Stimulated activated CD4-positive, alpha-beta T cell treated with anti-CD3 and anti-CD28 coated beads, Interleukin-2, amount 100 ng/mL, for 4 hours (primary cell): ENCODE measurements at places on chromosomes 4 and X.

GRCh38 chr4:41753942-41754341, 5.4 kb upstream of the PHOX2B start:
- no peak for DNase-seq

DNA sequence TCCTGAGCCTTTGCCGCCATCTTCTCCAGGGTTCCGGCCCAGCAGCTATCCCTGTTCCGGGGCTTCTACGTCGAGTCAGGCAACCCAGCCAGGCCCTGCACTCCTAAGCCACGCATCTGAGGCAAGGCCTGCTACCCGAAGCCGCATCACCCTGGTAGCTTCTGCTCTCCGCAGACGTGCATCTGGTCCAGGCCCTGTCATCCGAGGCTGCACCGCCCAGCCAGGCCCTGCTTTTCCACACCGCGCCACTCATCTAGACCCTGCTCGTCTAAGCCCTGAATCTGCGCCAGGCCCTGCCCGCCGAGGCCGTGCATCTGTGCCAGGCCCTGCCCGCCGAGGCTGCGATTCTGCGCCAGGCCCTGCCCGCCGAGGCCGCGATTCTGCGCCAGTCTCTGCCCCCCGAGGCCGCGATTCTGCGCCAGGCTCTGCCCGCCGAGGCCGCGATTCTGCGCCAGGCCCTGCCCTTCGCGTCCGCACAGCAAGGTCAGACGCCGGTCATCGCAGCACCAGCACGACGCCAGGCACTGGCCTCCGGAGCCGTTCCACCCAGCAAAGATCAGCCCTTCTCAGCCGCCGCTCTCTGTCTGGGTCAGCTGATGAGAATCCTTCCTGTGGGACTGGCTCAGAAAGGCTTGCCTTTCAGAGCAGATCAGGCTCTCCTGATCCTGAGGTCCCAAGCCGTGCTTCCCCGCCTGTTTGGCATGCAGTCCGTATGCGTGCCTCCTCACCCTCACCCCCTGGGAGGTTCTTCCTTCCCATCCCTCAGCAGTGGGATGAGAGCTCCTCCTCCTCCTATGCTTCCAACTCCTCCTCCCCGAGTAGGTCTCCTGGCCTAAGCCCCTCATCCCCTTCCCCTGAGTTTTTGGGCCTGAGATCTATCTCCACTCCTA, 75.1 kb downstream of the NUDT10 start:
- no peak for DNase-seq

DNA sequence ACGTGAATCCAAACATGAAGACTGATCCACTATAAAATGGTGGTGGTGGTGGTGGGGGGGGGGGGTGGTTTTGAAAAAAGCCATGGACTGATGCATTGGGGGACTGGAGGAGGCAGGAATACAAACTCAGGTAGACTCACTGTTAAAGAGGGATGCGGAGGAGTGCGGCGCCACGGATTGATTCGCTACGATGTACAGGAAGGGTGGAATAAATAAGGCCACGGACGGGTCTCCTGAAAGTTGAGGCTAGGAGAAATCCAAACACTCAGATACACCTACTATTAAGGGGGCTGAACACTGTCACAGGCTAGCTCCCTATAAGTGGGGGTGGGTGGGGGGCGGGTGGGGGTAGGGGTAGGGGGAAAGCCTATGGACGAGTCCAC, 591 bp downstream of the ELK1 start:
- no peak for DNase-seq

- DNase-seq = no peak
Observed at GRCh38 chr4:77538574-77539157, 67.0 kb upstream of the CXCL13 start.

DNA sequence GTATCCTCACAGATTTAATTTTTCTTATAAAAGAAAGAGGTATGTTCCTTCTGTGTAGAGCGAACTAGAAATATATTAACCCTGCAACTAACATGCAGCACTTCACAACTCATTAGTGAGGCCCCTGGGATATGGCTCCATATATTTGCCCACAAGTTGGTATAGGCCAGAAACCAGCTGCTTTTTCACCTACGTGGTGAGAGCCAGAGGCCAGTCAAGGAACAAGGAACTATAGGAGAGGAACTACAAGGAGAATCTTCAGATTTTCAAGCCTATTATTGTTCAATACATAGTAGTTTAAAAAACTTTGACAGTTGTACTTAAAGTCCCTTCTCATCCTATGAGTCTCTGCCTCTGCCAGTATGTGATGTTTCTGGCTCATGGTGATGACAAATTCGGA, 205.9 kb downstream of the CBR4 start:
- no peak for DNase-seq

DNA sequence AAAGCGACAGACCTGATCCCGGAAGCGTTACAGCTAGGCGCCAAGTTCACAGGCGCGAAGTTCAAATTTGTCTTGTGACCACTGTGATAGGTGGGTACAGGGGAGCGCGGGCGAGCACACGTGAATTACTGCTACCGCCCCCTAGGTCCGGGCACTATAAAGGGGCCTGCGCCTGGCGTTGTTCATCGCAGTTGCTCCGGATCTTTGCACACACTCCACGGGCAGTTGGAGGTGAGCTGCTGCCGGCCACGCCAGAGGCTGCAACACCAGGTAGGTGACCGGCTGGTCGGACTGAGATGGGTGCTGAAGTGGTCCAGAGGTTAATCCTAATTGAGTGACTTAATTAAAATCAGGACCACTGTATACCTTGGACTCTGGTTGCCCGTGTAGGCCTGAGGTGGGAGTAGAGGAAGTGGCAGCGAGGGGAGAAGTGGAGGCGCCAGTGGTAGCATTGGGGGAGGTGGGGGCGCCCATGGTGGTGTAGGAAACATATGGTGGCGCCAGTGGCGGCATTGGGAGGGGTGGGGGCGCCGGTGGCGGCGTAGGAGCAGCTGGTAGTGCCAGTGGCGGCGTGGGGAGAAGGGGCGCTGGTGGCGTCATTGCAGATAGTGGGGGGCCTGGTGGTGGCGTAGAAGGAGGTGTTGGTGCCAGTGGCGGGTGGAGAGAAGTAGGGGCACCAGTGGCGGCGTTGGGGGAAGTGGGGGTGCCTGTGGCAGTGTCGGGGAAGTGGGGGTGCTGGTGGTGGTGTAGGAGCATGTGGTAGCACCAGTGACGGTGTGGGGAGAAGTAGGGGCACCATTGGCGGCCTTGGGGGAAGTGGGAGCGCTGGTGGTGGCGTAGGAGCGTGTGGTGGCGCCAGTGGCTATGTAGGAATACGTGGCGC, at the start of gene GCNA:
GCNA (plus strand) TSS at position 185 of the 883 bp plus-strand sequence. CDS start 2,385 bp downstream, outside the sequence.
- no peak for DNase-seq

GRCh38 chr4:24186466-24186865, 296.6 kb upstream of the PPARGC1A start:
- no peak for DNase-seq

GRCh38 chr4:77358315-77358928, 201.4 kb downstream of the CCNG2 start:
- DNase-seq = no peak

- DNase-seq = no peak
Observed at GRCh38 chrX:13198056-13198761, 121.6 kb downstream of the ATXN3L start.

DNA sequence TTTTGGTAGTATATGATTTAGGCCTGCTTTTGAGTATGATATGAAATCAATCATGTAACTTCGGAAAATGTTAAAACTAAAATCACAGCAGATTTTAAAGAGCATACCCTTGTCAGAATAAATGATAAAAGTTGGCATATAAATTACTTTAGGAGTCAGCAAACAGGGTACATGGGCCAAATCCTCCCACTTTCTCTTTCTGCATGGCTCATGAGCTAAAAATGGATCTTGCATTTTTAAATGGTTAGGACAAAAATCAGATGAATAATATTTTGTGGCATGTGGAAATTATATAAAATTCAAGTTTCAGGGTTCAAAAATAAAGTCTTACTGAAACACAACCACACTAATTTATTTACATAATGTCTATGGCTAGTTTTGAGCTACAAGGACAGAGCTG, 214.9 kb downstream of the GASK1B start:
- no peak for DNase-seq

- no peak for DNase-seq
Observed at GRCh38 chr4:95198961-95199360, 349.8 kb downstream of the UNC5C start.
